ENCODE measurements at places on chromosomes 3 and 15.

DNA sequence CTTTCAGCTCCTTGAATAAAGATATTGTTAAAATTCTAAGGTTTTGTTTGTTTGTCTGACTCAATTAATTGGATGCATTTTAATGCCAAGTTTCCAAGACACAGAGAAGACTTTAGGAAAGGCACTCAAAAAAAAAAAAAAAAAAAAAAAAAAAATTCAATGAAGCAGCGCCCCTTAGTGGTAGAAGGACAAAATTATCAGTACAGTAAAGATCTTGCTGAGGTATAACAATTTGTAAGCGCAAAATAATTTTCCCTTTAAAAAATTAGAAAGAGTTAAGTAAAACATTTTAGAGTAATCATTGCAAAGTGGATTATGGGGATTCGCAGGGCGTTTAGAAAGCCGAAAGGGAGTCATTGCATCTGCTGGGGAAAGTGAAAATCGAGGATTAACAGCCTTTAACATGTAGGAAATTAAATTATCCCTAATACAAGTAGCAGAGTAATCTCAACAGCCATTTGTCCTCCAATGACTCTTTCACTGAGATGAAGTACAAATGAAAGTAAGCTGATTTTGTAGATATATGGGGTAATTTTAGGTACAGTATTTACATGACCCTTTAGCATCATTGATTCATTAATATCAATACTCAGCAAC lies 5.8 kb upstream of the DIS3L start:
- no peak for DNase-seq

DNA sequence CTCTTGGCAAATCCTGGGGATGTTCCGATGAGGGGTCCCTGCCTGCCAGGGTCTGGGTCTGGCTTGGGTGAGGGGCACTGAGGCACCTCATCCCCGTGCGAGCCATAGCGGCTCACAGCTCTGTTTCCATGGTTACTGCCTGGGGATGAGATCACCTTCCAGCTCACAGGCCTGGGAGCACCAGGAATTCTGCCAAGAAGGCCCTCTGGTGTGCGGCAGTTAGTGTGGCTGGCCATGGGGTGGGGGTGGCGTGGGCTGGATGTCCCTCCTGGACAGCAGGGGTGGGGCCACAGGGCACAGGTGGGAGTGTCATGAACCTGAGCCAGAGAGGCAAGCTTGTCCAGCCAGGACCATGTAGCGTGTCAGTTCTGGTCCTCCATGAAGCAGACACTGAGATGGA lies 22.1 kb upstream of the PRR23E start:
- DNase-seq: peak; percentile 53

- DNase-seq: no peak
Observed at GRCh38 chr3:181075098-181075497, 85.6 kb upstream of the DNAJC19 start.

GRCh38 chr15:80242132-80242769 lies 9.8 kb downstream of the CTXND1 start:
- DNase-seq: peak; percentile 24

DNA sequence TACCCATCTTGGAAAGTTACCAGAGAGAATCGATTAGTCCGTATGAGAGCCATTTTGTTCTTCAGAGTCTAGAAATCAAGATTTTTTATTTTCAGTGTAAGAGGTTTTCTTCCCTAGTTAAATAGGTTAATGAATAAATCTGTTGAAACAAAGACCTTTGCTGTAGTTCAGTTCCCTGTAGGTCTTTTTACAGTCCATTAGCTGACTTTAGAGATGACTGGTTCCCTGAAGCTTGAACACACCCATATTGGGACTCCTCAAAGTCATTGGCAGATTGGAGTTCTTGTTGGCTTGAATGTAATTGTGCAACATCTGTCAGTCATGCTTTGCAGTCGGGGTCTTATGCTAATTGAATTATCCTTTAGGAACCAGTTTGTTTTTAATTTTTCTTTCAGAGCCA lies 45.3 kb downstream of the SEMA6D start:
- no peak for DNase-seq

GRCh38 chr3:126510308-126510910 lies 7.2 kb downstream of the UROC1 start:
- no peak for DNase-seq

GRCh38 chr15:61483599-61483998 lies 254.5 kb upstream of the RORA start:
- DNase-seq: no peak

- DNase-seq: no peak
Observed at GRCh38 chr3:110576960-110577359, 494.7 kb upstream of the NECTIN3 start.

DNA sequence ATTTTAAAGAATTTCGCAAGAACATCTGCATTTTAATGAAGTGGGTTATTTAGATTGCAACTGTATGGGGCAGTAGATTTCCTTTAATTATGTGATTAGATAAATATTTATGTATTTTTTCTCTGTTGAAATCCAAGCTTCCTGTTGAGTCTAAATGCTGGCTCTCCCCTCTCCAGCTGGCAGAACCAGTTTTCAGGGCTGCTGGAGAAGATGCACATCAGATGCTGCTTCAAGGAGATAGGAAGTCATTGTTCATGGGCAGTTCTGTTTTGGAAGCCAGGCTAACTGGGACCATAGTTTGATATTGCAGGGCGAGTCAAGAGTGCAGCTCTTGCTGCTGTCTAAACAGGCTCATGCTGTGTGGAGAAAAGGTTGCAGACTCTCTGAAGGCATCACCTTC lies 97.4 kb downstream of the SLC9A9 start:
- no peak for DNase-seq

DNA sequence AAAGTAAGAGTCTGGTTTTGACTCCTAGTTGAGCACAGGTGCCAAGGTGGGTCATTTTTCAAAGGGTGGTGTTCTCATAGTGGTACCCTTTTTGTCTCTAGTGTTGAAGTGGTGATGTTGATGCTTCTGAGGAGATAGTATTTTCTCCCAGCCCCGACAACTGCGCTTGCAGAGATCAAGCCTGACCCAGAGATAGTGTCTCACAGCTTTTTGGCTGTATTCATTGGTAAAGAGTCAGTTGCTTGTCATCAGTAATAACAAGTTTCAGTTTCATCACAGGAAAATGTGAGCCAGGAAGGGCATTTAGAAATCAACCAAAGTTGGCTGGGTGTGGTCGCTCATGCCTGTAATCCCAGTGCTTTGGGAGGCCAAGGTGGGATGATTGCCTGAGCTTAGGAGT lies 139.3 kb downstream of the NFKBIZ start:
- DNase-seq: no peak

- DNase-seq: no peak
Observed at GRCh38 chr3:1330107-1330506, 237.3 kb downstream of the CNTN6 start.

- peak; percentile 80 for DNase-seq
Observed at GRCh38 chr3:159852821-159853505, 135.7 kb upstream of the IL12A start.

- DNase-seq: no peak
Observed at GRCh38 chr3:7546253-7546652, 685.3 kb downstream of the GRM7 start.

DNA sequence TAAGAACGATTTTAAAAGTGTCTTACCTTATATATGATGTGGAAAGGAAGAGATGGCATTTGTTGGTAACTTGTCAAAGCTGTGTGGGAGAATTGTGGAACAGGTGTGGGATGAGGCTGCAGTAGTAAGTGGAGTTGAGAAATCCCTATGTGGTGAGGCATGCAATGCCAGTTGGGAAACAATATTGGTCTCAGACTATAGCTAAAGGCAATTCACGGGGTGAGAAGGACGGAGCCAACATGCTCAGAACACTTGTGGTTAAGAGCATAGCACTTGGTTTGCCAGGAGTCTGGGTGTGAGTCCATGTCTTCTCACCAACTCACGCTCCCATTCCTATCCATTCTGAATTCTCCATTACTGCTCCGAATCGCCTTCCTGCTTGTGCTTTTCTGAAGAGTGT lies 615.6 kb upstream of the ADAMTS9 start:
- DNase-seq: no peak

DNA sequence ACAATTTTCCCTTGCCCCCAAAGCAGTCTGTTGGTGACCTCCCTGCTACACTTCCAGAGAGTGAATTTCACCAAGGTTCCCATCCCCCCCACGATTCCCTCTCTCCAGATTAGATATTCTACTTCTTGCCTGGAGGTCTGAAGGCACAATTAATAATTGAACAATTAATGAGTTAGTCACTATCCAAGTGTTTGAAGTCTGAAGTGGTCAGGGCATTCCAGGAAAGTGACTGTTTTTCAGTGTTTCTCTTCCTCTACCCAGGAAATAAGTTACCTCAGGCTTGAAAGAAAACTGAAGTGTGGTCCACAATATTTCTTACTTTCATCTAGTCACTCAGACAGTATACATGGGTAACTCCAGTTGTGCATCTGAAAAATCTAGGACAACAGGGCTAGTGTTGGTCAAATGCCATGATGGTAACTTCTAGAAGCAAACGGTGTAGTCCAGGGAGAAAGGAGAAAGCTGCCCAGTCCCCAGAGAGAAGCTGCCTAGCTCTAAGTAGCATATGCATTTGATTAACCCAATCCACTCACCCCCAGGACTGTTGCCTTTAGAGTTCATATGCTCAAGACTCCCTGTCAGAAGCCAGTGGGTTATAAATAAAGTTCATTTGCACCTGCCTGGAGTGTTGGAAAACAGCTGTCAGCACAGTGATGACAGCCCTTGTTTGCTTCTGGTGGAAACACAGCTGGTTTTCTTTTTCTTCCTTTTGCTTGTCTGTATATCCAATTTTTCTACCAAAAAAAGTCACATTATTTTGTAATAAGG lies 2.3 kb upstream of the TM4SF4 start:
- DNase-seq: no peak

GRCh38 chr15:68821190-68821840 lies 620 bp upstream of the ANP32A start:
- DNase-seq: no peak

- no peak for DNase-seq
Observed at GRCh38 chr3:141108039-141108438, 56.9 kb downstream of the SPSB4 start.

- no peak for DNase-seq
Observed at GRCh38 chr15:42547918-42548248, 710 bp downstream of the LRRC57 start.

Measured in coronary artery (tissue), 2 donors.